ENCODE measurements at places on chromosomes 7 and 10.
A peak's percentile ranks its signal among the peaks of the same experiment; 100 is the strongest.

DNA sequence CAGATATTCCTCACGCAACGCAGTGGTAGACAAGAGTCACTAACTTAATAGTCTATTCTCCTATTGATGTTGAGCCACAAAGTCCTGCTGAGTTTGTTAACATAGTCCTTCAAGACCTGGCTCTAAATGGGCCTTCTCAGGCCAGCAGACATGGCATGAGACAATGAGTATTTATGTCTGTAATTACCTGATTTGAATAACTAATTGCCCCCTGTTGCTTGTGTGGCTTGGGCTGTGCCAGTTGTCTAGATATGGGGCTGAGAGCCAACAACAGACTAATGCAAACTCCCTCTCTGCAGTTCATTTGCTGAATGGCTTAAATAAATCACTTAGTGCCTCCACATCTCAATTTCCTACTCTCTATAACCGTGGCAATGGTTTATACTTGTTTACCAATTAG, 65.5 kb upstream of the VWC2 start:
- no peaks in the 10 kb centered on the region for H3K36me3 ChIP-seq
- no peak overlapping the region for H3K4me3 ChIP-seq
- no peaks in the 10 kb centered on the region for H3K27me3 ChIP-seq
- H3K4me1 ChIP-seq, result no peaks in the 10 kb centered on the region

GRCh38 chr10:130894471-130894870, 417.1 kb downstream of the TCERG1L start:
- no peak overlapping the region for H3K27ac ChIP-seq
- H3K4me1 ChIP-seq, result no peaks in the 10 kb centered on the region
- DNase-seq, result no peak
- H3K36me3 ChIP-seq, result no peaks in the 10 kb centered on the region

DNA sequence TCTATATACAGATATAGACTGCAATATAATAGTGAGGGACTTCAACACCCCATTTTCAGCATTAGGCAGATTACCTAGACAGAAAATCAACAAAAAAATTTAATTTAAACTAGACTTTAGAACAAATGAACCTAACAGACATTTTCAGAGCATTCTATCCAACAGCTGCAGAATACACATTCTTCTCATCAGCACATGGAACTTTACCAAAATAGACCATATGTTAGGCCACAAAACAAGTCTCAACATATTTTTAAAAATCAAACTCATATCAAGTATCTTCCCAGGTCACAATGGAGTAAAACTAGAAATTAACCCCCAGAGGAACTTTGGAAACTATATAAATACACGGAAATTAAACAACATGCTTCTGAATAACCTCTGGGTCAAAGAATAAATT, 169.6 kb downstream of the MTERF1 start:
- no peak overlapping the region for H3K27ac ChIP-seq
- no peak overlapping the region for H3K4me3 ChIP-seq
- H3K36me3 ChIP-seq, result no peaks in the 10 kb centered on the region
- no peaks in the 10 kb centered on the region for H3K4me1 ChIP-seq

- H3K36me3 ChIP-seq, result peaks cover 5% of the 10 kb centered on the region
- DNase-seq, result peak; percentile 85
- no peaks in the 10 kb centered on the region for H3K4me1 ChIP-seq
- no peak overlapping the region for H3K4me3 ChIP-seq
Measured at GRCh38 chr7:75892634-75893272, 13.9 kb downstream of the RHBDD2 start.

DNA sequence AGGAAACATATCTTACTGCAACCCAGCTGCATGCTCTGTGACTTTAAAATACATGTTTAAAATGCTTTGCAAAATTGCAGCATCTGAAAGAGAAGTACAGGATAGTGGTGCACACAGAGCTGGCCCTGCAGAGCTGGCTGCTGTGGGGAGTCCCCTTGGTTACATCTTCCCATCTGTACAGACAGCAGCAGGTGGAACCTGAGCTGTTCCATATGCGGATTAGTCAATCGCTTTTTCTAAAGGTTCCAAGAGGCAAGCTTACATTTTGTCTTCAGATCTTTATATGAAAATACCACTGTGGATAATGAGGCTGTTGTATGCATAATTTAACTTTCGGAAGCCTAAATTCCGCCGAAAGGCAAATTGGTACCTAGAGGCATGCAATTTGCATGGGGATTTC, 444.1 kb downstream of the NRG3 start:
- DNase-seq, result no peak
- no peaks in the 10 kb centered on the region for H3K27me3 ChIP-seq
- H3K4me1 ChIP-seq, result no peaks in the 10 kb centered on the region
- no peaks in the 10 kb centered on the region for H3K36me3 ChIP-seq

DNA sequence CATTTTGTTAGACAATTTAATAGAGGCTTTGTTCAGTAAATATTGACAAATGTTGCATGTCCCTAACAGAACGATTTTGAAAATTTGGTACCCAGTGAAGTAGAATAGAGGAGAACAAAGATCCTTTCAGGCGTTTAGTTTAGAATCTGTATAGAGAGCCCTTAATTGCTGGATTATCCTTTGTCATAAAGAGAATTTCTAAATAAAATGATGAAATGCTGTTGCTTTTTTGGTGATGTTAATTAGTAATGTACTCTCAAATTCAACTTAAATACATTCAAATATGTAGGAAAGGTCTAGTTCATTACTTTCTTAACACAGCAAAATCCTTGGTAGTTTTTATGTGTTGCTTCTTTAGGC, 1.2 kb downstream of the LUC7L2 start:
- DNase-seq, result no peak
- no peaks in the 10 kb centered on the region for H3K27me3 ChIP-seq
- H3K4me3 ChIP-seq, result peak overlapping the region; percentile 72
- peaks cover 11% of the 10 kb centered on the region for H3K36me3 ChIP-seq
- H3K4me1 ChIP-seq, result peaks cover 22% of the 10 kb centered on the region
- peak overlapping the region; percentile 97 for H3K27ac ChIP-seq

GRCh38 chr10:77927402-77928246, 1.1 kb upstream of the DLG5 start:
- DNase-seq, result no peak
- H3K27ac ChIP-seq, result peak overlapping the region; percentile 89
- no peaks in the 10 kb centered on the region for H3K36me3 ChIP-seq
- H3K4me1 ChIP-seq, result peaks cover 16% of the 10 kb centered on the region

GRCh38 chr10:25933653-25934608, at the start of gene MYO3A:
Gene MYO3A (plus strand): TSS chr10:25934229. CDS start chr10:25952111, 17,882 bp downstream.
- no peaks in the 10 kb centered on the region for H3K36me3 ChIP-seq
- peak within 1 kb of the TSS; percentile 45 for H3K4me3 ChIP-seq
- DNase-seq, result peak; percentile 5
- peaks cover 15% of the 10 kb centered on the region for H3K27me3 ChIP-seq
- H3K27ac ChIP-seq, result no peak within 1 kb of the TSS

GRCh38 chr10:26385443-26385842, 52.7 kb upstream of the APBB1IP start:
- no peaks in the 10 kb centered on the region for H3K36me3 ChIP-seq
- H3K4me3 ChIP-seq, result no peak overlapping the region
- no peak overlapping the region for H3K27ac ChIP-seq
- DNase-seq, result no peak
- H3K27me3 ChIP-seq, result peaks cover 93% of the 10 kb centered on the region

DNA sequence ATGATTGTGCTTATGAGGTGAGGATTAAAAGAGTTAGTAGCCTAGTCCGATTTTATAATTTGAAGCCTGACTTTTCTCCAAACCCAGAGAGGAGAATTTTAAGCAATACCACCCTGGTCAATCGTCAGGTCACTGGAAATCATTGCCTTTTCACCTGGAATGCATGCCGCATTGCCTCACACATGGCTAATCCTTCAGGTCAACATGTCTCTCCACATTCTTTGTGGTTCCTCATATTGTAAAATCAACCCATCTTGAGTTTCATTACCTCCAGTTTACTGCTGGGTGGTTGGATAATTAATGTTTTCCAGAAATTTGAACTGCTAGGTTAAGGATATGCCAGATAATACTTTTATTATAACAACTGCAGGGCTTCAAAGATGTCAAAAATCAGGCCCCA, 55.6 kb upstream of the SEMA3E start:
- H3K27me3 ChIP-seq, result no peaks in the 10 kb centered on the region
- H3K27ac ChIP-seq, result no peak overlapping the region
- H3K4me1 ChIP-seq, result no peaks in the 10 kb centered on the region
- no peak overlapping the region for H3K4me3 ChIP-seq
- no peaks in the 10 kb centered on the region for H3K36me3 ChIP-seq
- DNase-seq, result no peak

- no peak within 1 kb of the TSS for H3K27ac ChIP-seq
- peaks cover 11% of the 10 kb centered on the region for H3K4me1 ChIP-seq
- H3K27me3 ChIP-seq, result peaks cover 4% of the 10 kb centered on the region
- no peak within 1 kb of the TSS for H3K4me3 ChIP-seq
- no peaks in the 10 kb centered on the region for H3K36me3 ChIP-seq
Measured at GRCh38 chr10:14330388-14331061, at the start of gene FRMD4A. Gene FRMD4A (minus strand): TSS chr10:14330924.

- no peaks in the 10 kb centered on the region for H3K27me3 ChIP-seq
- no peak overlapping the region for H3K4me3 ChIP-seq
- H3K36me3 ChIP-seq, result no peaks in the 10 kb centered on the region
Measured at GRCh38 chr10:31875608-31876007, 53.0 kb downstream of the ARHGAP12 start.

- no peaks in the 10 kb centered on the region for H3K4me1 ChIP-seq
- no peak overlapping the region for H3K4me3 ChIP-seq
- no peaks in the 10 kb centered on the region for H3K36me3 ChIP-seq
- no peak overlapping the region for H3K27ac ChIP-seq
- DNase-seq, result no peak
Measured at GRCh38 chr7:83732305-83732704, 83.4 kb upstream of the SEMA3E start.

- no peaks in the 10 kb centered on the region for H3K36me3 ChIP-seq
- no peaks in the 10 kb centered on the region for H3K4me1 ChIP-seq
- H3K4me3 ChIP-seq, result no peak overlapping the region
- no peaks in the 10 kb centered on the region for H3K27me3 ChIP-seq
- H3K27ac ChIP-seq, result no peak overlapping the region
- DNase-seq, result no peak
Measured at GRCh38 chr7:28573651-28574301, 161.5 kb downstream of the CREB5 start.

- no peak overlapping the region for H3K4me3 ChIP-seq
- no peak for DNase-seq
- H3K4me1 ChIP-seq, result no peaks in the 10 kb centered on the region
- no peaks in the 10 kb centered on the region for H3K36me3 ChIP-seq
Measured at GRCh38 chr10:25061125-25061524, 44.7 kb downstream of the THNSL1 start.

- H3K27ac ChIP-seq, result peak overlapping the region; percentile 34
- H3K4me3 ChIP-seq, result no peak overlapping the region
- DNase-seq, result no peak
- H3K36me3 ChIP-seq, result peaks cover 24% of the 10 kb centered on the region
- H3K27me3 ChIP-seq, result no peaks in the 10 kb centered on the region
Measured at GRCh38 chr7:2539031-2539911, 16.1 kb downstream of the BRAT1 start.

DNA sequence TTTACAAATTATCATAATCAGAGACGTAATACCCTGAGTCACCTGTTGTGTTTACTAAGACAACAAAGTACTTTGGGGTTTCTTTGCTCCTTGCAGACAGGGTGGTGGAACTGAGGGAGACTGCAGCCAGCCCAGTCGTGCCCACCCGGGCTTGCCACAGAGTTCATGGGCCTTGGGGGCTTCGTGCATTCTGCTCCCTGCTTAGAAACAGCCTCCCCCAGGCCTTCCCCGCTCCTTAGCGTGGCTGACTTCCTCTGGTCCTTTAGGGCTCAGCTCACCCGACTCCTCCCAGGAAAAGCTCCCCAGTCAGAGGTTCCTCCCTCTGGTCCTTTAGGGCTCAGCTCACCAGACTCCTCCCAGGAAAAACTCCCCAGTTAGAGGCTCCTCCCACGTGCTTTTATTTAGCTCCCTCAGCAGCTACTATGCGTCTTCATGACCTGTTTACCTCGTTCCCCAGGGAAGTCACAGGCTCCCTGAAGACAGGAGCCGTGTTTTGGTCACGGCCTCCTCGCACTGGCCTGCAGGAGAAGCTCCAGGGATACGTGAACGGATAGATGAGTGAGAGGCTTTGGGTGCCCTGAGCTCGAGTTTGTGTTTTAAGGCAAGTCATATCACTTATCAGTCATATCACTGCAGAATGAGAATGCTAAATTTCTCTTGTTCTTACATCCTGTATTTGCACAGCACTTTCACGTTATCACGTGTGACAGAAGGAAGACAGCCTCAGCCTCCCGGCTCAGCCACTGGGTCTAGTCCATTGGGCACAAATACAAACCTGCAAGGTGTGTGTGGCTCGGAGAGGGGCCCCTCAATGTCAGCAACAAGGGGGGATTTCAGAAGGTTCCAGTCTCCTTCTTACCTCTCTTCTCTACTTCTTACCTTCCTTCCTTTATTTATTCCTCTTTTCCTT, 52.7 kb upstream of the VIPR2 start:
- no peaks in the 10 kb centered on the region for H3K36me3 ChIP-seq
- no peak overlapping the region for H3K4me3 ChIP-seq
- DNase-seq, result no peak
- H3K4me1 ChIP-seq, result no peaks in the 10 kb centered on the region
- no peak overlapping the region for H3K27ac ChIP-seq

DNA sequence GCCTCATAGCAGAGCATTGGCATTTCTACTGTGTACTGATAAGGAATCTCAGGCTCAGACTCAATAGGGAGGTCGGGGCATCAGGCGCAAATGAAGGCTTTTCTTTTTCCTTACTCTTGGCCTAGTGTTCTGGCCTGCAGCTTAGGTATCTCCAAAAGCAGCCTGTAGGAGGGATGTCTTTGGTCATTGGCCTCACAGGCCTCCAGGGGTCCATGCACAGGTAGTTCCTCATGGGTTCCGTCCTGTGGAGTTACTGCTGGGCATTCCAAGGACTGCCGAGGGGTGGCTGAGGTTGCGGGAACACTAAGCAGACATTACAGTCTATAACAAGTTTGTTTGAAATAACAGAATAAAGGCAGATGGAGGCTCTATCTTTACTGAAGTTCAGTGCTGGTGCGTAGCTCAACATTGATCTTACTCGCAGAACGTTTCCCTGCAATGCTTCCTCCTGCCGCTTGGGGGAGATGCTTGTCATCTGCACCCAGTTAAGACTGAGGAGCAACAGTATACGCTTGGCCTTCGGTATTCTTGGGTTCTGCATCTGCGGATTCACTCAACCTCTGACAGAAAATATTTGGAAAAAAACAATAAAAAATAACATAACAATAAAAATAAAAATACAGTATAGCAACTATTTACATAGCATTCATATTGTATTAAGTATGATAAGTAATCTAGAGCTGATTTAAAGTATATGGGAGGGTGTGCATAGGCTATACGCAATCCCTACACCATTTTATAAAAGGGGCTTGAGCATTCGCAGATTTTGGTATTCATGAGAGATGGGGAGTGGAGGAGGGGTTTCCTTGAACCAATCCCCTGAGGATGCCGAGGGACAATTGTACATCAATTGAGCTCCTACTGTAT, 58.9 kb downstream of the SH2D4B start:
- no peaks in the 10 kb centered on the region for H3K27me3 ChIP-seq
- no peak overlapping the region for H3K27ac ChIP-seq
- no peaks in the 10 kb centered on the region for H3K36me3 ChIP-seq

GRCh38 chr10:11724938-11725776, 17.0 kb upstream of the ECHDC3 start:
- no peaks in the 10 kb centered on the region for H3K27me3 ChIP-seq
- no peaks in the 10 kb centered on the region for H3K36me3 ChIP-seq
- H3K4me3 ChIP-seq, result no peak overlapping the region
- no peaks in the 10 kb centered on the region for H3K4me1 ChIP-seq
- peak; percentile 60 for DNase-seq

Data from cardiac muscle cell (in vitro differentiated cells and primary cell).